ENCODE measurements at places on chromosomes 12 and 14. TPM values are rescaled to one million over a fixed set of nuclear protein-coding genes. Genes with fewer than 3 reads are reported as not detected.

Gene CEBPE
- polyA plus RNA-seq = not detected

Gene A2M
- polyA plus RNA-seq = 194 TPM

Gene SERPINA9
- not detected for polyA plus RNA-seq

Gene LRRC43
- 0.73 TPM for polyA plus RNA-seq

Gene KCNMB4
- 2.5 TPM for polyA plus RNA-seq

Gene KRT4
- not detected for polyA plus RNA-seq

Gene LMO3
- polyA plus RNA-seq = 0.17 TPM

Gene C12orf54
- not detected for polyA plus RNA-seq

Gene PARPBP
- polyA plus RNA-seq = 0.80 TPM
